ENCODE measurements at places on chromosomes 11 and 22.

DNA sequence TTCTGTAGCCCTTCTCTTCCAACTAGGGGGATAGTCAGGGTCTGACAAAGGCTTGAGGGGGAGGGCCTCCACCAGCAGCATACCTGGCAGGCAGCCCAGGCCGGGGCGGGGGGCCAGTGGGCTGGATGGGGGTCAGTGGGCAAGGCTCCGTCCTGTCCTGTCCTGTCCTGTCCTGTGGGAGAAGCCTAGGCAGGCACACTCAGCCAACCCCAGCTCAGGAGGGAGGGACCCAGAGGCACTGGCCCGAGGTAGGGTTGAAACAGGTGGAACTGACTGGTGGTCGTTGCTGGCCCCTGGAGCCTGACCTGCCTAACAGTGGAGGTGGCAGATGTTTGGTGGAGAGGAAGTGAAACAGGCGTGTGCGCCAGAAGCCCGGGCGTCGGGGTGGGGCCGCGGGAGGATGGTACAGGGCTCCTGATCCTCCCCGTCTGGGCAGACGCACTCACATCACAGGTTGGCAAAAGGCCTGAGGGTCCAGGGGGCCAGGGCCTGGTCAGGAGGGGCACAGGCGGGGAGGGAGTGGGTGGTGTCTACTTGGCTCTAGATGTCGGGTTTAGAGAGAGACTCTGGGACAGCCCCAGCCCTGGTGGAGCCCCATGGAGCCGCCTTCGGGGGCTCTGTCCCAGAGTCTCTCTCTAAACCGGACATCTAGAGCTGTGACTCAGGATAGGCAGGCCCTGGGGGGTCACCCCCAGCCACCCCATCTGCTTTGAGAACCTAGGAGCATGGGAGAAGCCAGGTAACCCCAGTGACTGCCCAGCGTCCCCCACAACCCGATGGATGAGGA is 32.5 kb upstream of the GRAMD4 start:
- no peak for DNase-seq

GRCh38 chr22:43234264-43234988 is 47.5 kb upstream of the TTLL12 start:
- DNase-seq = no peak

- no peak for DNase-seq
Observed at GRCh38 chr11:94629741-94630140, 62.6 kb downstream of the PIWIL4 start.

DNA sequence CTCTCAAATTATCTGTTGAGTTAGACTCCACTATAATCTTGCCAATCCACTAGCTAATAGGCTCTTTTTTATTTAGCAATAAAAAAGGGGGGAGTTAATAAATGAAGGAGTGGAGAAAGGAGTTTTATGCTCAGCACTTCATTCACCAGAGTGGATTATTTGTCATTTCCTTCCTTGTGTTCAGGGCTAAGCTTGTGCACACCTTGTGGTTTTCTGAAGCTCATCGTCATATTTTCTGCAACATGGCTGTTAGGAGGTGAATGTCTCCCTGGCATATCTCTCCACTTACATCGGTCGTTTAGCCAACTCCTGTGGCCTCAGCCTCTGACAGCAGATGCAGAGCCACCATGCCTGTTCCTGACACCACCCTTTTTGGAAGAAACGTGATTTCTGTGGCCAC is 83.9 kb upstream of the MTNR1B start:
- DNase-seq = no peak

- no peak for DNase-seq
Observed at GRCh38 chr11:83449338-83449913, 163.3 kb upstream of the CCDC90B start.

DNA sequence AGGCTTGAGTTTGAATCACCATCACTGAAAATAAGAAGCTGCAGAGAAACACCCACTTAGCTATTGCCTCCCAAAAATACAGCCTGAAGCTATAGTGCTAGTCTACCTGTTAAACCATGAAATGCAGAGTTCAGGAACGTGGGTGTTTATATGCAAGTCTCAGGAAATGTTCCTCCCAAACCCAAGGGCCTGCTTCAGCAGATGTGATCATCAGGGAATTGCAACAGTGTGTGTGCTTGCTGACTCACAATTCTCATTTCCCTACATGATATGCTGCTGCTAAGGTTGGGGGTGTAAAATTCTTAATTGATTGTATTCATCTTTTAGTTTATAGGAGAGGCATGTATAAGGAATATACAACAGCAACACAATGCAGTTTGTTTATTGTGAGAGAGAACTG is 49.6 kb downstream of the NUP98 start:
- DNase-seq = no peak

GRCh38 chr11:14891143-14892035 is 642 bp downstream of the CYP2R1 start:
- peak; percentile 91 for DNase-seq

GRCh38 chr22:19396561-19396933 is 35.0 kb downstream of the HIRA start:
- DNase-seq = no peak

DNA sequence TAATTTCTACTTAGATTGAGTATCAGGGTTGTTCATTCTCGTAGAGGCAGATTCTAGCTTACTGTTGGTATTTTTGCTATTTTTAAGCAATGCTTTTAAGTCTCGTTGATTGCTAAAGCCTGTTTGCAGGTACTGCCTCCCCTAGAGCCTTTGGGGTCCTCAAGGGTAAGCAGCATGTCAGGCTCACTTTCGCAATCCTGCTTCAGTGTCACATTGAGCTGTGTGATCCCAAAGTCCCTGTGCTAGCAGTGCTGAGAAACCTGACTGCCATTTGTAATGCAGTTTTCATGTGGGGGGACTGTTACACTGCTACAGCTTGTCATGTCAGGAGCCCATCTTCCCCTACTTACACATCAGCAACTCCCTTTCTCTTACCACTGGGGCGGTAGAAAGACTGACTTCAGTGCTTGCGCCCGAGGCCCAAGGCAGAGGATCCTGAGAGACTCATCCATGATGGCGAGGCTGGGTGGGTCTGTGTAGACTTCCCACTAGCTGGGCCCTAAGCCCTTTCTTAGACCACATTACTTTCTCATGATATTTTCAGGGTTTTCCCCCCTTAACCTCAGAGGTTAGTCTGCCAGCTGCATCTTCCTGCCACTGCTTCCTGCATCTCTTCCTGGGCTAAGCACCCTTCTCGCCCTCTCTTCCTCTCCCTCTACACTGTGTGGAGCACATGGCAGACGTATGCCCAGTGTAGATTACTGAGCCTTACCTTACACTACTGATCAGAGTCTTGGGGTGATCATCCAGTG is 40.8 kb upstream of the ST14 start:
- DNase-seq = peak; percentile 8

DNA sequence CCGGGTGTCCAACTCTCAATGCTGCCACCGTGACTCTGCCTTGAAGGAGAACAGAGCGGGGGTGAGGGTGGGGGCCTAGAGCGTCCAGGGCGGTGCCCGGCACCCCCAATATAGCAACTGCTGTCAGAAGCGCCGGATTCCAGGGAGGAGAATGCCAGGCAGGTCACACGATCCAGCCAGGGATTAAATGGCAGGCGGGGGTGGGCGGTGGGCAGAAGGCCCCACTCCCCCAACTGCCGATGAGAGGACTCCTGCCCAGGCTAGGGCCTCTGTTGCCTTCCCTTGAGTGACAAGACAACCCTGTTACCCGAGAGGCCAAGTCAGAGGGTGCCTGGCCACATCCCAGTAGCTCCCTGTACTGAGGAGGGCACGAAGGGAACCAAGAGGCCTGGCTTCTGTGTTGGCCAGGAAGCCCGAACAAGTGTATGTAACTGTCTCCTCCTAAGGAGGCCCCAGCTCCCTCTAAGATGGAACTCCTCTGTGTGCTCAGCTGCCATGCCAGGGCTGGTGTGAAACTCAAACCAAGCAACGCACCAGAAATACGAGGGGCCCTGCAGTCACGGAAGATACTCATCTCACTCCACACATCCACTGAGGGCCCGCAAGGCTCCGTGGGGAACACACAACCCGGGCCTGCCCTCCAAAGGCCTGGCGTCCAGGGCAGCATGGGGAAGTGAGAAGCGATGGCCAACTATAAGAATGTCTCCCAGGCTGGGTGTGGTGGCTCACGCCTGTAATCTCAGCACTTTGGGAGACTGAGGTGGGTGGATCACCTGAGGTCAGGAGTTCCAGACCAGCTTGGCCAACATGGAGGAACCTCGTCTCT is 3.0 kb downstream of the PACSIN3 start:
- DNase-seq = no peak

GRCh38 chr11:1073851-1074243 is 827 bp upstream of the MUC2 start:
- no peak for DNase-seq

- no peak for DNase-seq
Observed at GRCh38 chr11:8642196-8642841, 40.1 kb downstream of the TRIM66 start.

All from stimulated activated CD4-positive, alpha-beta T cell treated with anti-CD3 and anti-CD28 coated beads, Interleukin-1b, Interleukin-23, amount 100 ng/mL, for 48 hours (primary cell).